Ureter (tissue), 1 donor: ENCODE measurements at places on chromosomes 1 and 21. TPM values are rescaled to one million over a fixed set of nuclear protein-coding genes. Genes with fewer than 3 reads are reported as not detected.

DNA sequence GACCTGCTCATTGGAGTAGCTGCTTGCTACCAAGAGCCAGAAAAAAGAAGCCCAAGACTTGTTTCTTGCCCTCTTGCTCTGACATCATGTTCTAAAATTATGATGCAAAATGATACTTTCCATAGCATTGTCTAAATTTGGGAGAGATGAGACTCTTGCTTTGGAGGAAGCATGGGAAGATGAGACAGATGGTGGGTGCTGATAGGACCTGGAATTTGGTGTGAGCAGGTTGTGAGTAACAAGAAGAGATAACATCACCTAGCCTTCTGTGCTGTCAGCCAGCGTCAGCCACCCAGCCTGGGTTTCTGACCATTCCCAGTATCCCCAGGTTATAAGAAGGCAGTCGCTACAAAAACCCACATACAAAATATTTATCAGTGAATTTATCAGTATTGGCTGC, 67.1 kb upstream of the GCLM start:
- no peak for DNase-seq

GJA4 gene
- total RNA-seq, result 8.9 TPM

FAM131C gene
- 0.60 TPM for total RNA-seq

RIPK4 gene
- total RNA-seq, result 34.3 TPM

GLIS1 gene
- 2.7 TPM for total RNA-seq

- no peak for DNase-seq
Measured at GRCh38 chr1:7614576-7615074, 156.5 kb upstream of the VAMP3 start.

GRCh38 chr1:178050084-178050483, 43.8 kb upstream of the RASAL2 start:
- DNase-seq, result no peak

GRCh38 chr1:53088616-53089300, 26.7 kb downstream of the PODN start:
- DNase-seq, result no peak

DNA sequence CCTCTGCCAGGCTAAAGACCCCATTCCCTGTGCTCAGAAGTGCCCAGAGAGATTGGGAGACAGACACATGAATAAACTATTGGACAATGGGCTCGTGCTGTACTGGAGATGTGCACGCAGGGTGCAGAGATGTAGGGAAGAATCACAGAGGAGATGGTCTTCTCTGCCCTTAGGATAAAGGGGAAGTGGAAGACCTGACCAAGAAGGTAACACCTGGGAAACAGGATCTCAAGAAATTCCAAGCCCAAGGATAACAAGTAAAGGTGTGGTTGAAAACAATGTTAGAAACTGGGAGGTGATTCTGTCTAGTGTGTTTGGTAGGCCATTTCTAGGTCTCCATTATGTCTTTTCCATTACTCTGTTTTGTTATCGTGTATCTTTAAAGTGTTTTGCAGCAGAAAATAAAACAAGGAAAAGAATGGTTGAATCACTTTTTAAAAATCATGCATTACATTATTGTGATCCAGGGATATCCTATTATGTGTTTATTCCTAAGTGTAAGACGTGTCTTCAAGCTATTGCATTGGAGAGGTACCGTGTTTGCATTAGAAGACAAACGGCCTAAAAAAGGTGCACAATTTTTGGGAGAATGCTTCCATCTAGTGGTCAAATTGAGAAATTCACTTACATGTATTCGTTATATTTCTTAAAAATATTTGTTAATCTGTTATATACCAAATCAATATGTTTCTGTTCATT, 40.8 kb upstream of the KCTD3 start:
- DNase-seq, result no peak

GRCh38 chr1:232471250-232471649, 158.7 kb downstream of the SIPA1L2 start:
- no peak for DNase-seq

DNA sequence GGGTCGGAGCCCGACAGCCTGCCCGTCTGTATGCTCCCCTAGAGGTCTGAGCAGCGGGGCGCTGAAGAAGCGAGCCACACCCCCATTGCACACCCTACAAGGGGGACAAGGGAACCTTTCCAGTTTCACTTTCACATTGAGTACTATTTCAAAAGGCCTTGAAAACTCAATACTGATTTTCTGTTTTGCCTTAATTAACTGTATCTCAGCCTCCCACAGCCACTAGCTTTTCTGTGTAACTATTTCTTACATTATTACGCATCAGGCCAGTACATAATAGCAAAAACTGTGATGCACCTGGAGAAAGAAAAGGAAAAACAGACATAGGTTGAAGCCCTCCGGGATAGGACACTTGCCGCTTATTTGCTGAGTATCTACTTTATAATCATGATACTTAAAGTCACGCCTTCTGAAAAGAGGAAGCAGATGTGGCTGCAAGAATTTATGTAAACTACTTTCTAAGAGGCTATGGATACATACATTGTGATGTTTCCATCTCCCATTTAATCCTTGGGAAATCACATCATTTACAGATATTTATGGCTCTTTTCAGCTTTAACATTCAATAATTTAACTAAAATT, 1719.5 kb downstream of the MRPL39 start:
- no peak for DNase-seq

DNA sequence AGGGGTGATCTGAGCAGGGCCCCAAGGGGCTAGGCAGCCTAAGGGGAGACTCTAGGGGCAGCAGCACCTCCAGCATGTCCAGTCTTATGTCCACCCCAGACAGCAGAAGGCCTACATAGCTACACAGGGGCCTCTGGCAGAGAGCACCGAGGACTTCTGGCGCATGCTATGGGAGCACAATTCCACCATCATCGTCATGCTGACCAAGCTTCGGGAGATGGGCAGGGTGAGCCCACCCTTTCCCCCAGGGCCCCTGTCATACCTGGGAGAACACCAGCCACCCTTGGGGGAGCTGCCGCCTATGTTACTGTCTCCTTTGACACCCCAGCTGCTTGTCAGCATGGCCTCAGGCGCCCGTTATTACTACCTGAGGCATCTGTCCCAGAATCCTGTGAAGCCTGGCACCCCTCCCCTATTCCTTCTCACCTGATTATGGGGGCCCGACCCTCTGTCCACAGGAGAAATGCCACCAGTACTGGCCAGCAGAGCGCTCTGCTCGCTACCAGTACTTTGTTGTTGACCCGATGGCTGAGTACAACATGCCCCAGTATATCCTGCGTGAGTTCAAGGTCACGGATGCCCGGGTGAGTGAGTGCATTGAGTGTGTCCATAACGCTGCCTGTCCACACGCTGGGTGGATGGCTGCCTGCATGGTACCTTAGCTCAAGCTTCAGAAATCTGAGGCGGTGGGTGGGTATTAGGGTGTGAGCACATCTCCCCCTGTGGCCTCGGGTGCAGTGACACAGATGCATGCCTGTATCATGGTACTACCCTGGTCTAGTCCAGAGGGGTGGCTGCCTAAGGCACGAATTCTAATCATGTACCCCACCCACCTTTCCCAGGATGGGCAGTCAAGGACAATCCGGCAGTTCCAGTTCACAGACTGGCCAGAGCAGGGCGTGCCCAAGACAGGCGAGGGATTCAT, 29.7 kb upstream of the KDM4A start:
- no peak for DNase-seq

ADGRL4 gene
- 31.7 TPM for total RNA-seq

NOS1AP gene
- 7.0 TPM for total RNA-seq

GRCh38 chr1:15258833-15259621, 12.0 kb downstream of the FHAD1 start:
- no peak for DNase-seq

TNFRSF8 gene
- 0.36 TPM for total RNA-seq
